Activated naive CD8-positive, alpha-beta T cell treated with anti-CD3 and anti-CD28 coated beads, Interleukin-2, amount 50 U/mL, for 16 hours (primary cell): ENCODE measurements at places on chromosomes 16 and 17.
A peak's percentile ranks its signal among the peaks of the same experiment; 100 is the strongest.

DNA sequence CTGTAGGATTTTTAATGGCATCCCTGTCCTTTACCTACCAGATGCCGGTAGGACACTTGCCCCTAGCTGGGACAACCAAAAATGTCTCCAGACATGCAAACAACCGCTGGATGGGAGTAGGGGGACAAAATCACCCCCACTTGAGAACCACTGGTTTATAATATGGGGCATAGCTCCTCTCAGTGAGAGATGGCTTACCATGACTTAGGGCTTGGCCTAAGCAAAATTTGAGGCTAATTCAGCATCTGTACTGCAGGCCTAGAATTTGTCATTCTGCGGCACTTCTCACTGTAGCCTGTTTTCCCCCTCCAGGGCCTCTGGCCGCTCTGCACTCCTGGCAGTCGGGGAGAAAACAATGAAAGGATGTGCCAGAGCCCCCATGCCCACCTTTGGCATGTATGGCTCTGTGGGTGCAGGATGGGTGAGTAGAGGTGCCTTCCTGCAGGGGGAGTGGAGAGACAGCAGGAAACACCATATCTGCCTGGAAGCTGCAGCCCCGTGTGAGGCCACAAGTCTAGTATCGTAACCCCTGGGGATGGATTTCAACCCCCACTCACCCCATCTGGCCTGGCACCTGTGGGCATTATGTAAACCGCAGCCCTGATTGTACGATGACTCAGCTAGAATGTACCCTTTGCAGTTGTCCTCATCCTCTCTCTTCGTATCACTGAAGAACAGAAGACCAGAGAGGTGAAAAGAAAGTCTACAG lies 268.1 kb downstream of the SOX9 start:
- no peak for DNase-seq

DNA sequence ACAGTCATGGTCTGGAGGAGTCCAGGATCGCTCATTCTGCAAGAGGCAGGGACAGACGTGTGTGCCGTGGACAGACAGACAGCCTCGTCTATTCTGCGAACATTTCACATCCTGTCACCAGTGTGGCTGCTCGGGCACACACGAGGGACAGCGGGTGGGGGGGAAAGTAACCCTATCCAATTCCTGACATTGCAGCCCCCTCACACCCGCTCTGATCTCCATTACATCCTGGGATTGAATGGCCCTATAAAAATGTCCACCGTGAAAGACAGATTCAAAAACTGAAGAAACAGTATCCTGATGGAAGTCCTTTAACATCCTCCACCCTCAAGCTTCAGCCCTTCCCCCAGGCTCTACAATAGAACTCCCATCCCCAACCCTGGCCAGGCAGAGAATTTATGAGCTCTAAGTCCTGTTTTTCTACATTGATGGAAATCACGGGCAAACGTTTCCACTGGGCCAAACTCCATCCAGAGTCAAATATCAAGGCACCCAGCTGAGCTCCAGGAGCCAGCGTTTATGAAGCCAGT lies 39.4 kb downstream of the HS3ST3A1 start:
- no peak for DNase-seq

- DNase-seq, result no peak
Measured at GRCh38 chr16:51093726-51094280, 57.3 kb downstream of the SALL1 start.

DNA sequence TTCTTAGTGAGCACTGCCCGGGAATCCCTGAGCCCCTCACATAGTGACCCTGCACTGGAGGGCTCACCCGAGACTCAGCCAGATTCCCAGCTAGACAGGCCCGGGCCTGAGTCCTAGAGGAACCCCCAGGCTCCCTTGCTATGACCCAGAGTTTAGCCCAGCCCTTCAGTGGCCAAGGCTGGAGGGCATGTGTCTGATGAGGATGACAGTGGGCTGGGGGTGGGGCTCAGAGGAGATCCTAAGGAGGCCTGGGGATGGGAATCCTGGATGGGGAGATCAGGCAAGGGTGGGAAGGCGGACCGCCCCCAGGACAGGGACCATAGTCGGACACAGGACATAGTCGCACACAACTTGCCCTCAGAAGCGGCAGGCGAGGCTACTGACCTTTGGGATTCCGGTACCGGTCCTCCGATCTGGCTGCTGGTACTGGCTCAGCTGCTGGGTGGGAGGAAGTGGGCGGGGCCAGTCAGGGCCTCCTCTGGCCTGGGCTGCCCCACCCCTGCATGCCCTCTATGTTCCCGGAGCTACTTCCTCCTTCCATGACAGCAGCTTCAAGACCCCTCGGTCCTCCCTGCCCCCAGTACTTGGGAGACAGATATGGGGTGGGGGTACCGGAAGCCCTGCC lies 1.1 kb downstream of the CD79B start:
- DNase-seq, result peak; percentile 19

DNA sequence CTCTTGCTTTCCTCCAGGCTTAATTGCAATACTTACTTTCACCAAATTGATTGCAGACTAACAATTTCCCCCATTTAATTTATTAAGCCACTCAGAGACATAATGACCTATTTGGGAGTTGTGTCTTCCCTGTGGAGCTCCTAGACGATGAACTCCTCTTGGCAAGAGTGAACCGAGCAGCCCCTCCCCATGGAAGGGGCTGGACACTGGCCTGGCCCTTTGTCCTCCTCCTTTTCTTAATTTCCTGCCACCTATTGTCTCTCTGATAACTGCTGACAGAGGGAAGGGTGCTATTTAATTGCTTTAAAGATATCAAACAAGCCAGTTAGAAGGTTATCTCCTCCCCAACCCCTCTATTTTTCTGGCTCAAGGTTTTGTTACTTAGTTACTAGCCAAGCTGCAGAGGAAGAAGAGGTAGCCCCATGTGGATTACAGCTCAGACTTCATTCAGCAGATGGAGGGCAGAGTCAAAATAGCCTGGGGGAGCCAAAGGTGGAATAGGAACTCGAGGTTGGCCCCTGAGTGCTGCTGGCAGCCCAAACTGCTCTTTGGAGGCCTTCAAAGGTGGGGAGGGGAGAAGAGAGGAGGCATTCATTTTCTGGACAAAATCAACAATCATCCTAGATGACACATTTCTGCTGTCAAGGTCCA lies 3.7 kb upstream of the SSTR2 start:
- DNase-seq, result no peak

GRCh38 chr17:17726458-17727060 lies 45.3 kb downstream of the RAI1 start:
- no peak for DNase-seq

- no peak for DNase-seq
Measured at GRCh38 chr16:70695331-70696070, 9.6 kb upstream of the MTSS2 start.

GRCh38 chr17:73694491-73694890 lies 50.2 kb upstream of the SDK2 start:
- no peak for DNase-seq

- no peak for DNase-seq
Measured at GRCh38 chr17:17027442-17028058, 14.7 kb upstream of the MPRIP start.

GRCh38 chr17:18332909-18333489 lies 17.9 kb downstream of the SMCR8 start:
- DNase-seq, result no peak

- DNase-seq, result no peak
Measured at GRCh38 chr17:9557161-9557755, 18.4 kb downstream of the STX8 start.

GRCh38 chr16:84495506-84495905 lies 9.0 kb downstream of the MEAK7 start:
- DNase-seq, result no peak

DNA sequence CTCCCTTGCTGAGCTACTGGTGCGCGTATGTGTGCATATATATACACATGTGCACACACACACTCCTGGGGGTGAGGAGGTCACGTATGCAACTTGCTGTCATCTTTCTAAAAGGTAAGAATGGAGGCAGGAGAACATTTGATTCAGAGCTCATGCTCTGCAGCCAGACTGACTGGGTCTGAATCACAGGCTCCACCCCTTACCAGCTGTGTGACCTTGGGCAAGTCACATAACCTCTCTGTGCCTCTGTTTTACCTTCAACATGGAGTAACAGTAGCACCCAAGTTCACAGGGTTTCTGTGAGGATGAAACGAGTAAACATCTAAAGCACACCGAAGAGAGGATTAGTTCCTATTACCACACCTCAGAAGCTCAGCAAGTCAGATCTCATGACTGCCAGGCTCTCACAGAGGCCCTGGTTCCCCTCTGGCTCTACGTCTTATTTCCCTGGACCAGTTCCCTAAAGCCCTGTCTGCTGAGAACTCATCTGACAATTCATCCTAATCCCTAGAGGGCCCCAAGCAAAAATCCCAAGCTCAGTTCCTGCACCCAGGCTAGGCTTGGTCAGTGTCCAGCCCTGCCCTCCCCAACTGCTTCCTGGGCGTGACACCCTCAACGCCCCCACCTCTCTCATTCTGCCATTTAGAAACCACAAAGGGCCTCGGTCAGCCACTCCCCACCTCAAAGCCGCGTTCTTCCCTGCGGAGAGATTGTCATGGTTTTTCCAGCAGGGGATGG lies 28.7 kb downstream of the ABR start:
- no peak for DNase-seq

- DNase-seq, result no peak
Measured at GRCh38 chr17:81189670-81190530, 23.9 kb upstream of the AATK start.

DNA sequence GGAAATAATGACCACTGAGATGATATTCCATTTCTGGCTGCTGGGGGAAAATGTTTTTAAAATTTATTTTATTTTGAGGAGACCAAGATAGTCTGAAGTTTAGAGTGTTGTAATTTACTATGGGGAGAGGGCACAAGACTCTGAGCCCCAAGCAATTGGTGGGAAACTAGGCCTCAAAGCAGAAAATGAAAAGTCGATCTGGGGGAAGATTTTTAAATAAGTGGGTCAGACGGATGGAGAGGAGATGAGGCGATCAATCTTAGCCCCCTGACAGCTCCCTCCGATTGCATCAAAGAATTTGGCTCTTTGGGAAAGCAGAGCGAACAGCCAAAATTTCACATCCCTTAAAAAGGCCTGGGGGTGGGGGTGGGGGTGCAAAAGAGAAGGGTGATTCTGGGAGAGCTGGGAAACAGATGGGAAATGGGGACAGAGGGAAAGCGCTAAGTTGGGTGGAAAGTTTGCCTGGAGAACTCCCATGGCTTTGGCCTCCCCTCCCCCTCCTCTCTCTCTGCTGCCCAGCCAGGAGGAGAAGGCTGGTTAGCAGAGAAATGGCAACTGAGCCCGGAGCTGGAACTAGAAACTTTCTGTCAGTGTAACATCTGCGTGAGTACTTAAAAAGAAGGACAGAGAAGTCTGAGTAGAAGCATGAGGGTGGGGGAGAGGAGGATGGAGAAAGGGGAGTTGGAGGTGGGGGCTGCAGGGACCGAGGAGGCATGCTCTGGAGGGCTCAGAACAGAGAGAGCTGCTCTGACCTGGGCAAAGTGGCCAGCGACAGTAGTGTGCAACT lies 1.4 kb upstream of the HOXB2 start:
- DNase-seq, result no peak

- no peak for DNase-seq
Measured at GRCh38 chr16:7703672-7704071, 371.0 kb downstream of the RBFOX1 start.

DNA sequence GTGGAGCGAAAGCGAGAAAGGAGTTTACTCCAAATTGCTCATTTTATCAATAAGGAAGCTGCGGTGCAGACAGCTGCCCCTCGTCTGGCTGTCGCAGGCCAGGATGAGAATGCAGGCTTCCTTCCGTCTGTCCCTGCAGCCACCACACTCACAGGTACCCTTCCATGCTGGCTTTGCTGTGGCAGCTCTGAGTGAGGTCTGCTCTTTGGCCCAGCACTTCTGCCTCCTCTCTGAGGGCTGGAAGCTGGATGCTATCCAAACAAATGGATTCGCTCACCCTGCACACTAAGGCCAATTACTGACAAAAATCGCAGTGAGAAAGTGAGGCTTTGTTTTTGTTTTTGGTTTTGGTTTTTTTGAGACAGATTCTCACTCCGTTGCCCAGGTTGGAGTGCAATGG lies 7.0 kb downstream of the ARMC7 start:
- no peak for DNase-seq

GRCh38 chr17:34485999-34486398 lies 93.4 kb upstream of the TMEM132E start:
- DNase-seq, result no peak

DNA sequence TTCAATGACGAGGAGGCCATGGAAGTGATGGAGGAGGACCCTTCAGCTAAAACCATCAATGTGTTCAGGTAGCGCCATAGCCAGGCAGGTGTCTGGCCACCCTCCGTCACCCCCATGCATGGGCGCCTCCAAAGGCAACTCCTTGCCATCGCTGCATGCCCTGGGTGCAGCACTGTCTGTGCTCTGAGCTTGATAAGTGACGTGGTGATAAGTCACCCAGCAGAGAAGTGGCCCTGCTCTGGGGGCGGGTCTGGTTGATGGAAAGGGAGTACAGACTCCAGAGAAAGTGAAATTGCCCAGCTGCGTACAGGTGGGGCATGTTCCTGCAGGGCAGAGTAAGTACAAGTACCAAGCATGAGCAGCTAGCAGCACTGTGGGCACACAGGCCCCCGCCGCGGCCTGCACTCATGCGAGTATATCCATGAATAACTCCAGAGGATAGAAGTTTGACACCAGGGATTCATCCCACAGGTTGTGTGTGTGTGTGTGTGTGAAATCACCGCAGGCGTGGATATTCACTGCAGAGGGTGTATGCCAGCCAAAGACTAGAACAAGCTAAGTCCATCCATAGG lies 13.1 kb downstream of the DNAI2 start:
- no peak for DNase-seq

GRCh38 chr17:77178563-77178962 lies 37.8 kb downstream of the SEC14L1 start:
- DNase-seq, result no peak

DNA sequence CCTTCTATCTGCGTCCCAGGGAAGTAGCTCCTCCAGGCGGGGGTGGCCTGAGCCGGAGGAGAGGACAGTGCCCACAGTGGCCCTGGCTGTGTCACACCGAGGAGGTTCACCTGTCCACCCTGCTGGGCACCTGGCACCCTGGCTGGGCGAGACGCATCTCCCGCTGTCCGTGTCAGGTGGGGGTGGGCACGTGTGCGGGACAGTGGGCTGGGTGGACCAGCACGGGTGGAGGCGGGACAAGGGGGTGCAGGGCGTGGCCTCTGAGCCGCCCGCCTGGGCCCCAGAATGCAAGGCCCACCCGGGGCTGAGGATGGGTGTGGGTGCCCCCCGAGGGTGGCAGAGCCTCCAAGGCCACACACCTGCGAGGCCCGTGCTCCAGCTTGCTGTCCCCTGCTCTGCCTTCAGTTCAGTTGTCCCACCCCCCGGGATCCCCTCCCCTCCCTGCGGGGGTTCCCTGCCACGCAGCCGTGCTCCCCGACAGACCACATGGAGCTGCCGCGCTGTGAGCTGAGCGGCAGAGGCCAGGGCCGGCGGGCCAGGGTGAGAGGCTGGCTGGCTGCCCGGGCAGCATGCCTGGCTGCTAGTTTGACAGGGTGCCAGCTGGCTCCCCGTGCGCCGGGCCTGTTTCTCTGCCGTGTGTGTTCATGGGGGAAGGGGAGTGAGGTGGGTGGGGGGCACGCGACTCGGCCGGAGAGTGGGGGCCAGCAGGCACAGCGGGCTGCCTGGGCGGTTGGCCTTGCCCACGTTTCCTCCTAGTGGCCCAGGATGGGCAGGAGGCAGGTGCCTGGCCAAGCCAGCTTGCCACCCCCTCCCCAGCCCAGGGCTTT lies 33.9 kb downstream of the BAHCC1 start:
- DNase-seq, result no peak
